Midbrain (tissue), 1 donor: ENCODE measurements at places on chromosomes 4 and X.

GRCh38 chrX:20388594-20388993, 121.9 kb upstream of the RPS6KA3 start:
- no peak for DNase-seq

GRCh38 chr4:139642364-139642763, 23.3 kb upstream of the MGST2 start:
- no peak for DNase-seq

- DNase-seq = no peak
These were observed 1472.7 kb downstream of the ARAP2 start for GRCh38 chr4:34771632-34772031.

DNA sequence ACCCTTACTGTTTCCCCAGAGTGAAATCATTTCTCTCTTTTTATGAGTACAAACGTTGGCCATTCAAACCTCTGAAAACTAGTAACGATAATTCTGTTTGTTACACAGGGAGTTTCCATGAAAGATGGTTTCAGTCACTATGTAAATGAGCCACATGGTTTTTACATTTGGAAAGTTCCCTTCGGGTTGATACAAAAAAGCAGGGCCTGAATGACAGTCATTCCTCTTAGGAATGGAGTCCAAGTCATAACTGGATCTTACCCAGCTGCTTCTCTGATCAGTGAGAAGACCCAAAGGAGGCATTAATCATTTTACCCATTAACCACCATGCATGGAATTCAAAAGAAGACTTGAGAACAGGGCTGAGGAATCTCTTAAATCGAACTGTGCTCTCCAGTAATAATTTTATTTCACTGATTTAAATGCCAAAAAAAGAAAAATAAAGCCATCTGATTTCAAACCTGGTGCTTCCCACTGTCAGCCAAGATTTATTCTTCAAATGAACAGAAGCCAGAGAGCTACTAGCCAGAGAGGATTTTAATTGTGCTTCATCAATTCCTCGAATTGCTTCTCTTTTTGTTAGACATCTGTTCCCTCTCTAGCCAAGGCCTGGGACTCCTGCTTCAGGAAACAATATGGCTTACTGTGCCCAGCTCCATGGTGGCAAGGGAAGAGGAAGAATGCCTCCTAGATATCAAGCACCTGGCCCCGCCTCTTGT, 3.2 kb downstream of the SOWAHB start:
- DNase-seq = no peak
